RCC 7860 (cell line): ENCODE measurements at places on chromosomes 2 and 18.

DNA sequence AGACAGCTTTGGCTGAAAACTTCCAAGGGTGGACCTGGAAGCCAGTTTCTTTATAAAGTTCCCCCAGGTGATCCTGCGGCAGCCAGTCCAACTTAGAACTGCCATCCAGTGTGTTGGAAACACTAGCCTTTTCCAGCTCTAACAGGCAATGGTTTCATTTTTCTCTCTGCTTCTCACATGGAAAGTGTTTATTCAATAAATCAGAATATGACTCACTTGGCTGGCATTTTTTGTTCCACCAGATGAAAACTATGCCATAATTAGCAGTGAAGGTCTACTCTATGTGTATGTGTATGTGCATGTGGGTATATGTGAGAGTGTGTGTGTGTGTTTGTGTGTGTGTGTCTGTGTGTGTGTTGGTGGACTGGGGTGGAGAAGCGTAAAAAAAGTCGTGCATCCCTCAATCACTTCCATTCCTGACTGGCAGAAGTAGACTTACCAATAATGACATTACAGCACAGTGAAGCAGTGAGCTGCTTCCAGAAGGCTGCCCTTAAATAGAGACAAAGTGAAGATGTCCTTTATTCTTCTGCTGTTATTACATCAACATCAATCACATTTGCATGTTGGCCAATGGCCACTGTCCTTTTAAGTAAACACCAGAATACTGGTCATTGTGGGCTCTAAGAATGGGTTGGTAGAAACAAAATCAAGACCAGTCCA is 90.9 kb upstream of the SETBP1 start:
- peak; percentile 51 for DNase-seq

- DNase-seq: peak; percentile 47
These were observed 66.6 kb downstream of the PHLPP1 start for GRCh38 chr18:62781893-62782292.

- no peak for DNase-seq
These were observed 80.1 kb upstream of the NFATC1 start for GRCh38 chr18:79315596-79315995.

GRCh38 chr2:189599245-189599644 is 18.7 kb upstream of the SLC40A1 start:
- no peak for DNase-seq

GRCh38 chr2:219907011-219907365 is 279.6 kb downstream of the SLC4A3 start:
- DNase-seq: no peak

DNA sequence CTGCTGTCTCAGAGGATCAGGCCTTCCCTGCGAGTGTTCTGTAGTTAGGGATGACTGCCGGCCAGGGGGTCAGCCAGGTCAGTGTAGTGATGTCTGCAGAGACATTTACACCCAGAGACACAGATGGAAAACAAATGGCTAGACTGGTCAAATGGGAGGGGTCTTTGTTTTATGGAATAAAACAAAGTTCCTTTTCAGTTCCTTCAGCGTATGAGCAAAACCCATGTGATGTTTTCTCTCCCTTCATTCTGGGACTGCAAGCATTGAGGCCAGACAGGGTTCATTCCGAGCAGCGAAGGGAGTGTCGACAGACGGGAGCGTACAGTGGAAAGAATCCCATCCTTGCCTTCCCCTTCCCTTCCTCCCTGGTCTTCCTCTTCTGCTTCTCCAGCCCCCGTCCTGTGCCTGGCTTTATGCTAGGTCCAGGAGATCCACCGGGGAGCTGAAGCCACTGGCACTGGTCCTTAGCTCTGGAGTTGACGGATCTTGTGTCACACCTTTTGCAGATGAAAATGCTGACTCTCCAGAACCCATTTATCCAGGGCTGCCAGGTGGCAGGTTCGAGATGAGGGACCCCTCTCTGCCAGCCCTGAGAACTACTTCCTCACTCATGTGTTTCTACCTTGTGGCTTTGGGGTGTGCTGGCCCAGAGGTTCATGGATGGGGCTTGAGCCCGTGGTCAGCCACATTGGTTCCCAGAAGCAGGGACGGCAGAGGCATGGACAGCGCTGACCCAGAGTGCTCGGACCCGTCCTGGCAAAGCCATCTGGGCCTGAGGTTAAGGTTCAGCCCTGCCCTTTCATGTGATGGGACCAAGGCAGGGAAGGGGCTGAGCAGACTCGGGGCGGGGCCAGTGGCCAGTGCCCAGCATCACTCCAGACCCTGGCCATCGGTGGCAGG is 24.2 kb downstream of the ITGB1BP1 start:
- no peak for DNase-seq

DNA sequence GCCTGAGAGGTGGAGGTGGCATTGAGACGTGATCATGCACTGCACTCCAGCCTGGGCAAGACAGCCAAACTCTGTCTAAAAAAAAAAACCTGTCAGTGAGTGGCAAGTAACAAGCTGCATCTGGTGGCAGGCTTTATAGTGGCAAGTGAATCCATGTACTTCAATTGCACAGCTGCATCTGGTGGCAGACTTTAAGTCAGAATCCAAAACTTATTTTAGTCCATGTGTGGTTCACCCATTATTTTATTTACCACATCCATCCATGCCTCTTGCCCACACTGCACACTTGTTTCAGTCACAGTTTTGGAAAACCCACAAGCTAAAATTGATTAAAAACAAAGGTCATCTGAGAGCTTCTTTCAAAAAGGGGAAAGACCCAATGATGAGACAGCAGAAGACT is 1636.4 kb upstream of the NXPH2 start:
- no peak for DNase-seq

DNA sequence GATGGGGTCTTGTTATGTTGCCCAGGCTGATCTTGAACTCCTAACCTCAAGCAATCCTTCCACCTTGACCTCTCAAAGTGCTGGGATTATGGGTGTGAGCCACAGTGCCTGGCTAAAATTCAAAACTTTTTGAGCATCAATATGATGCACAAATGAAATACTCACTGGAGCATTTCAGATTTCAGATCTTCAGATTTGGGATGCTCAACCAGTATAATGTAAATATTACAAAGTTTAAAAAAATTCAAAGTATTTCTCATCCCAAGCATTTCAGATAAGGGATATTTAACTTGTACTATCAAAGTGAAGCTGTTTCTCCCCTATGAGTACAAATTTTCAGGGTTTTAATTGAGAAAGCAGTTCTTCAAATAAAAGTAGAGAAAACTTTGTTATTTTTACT is 164.1 kb upstream of the CCDC68 start:
- DNase-seq: no peak

DNA sequence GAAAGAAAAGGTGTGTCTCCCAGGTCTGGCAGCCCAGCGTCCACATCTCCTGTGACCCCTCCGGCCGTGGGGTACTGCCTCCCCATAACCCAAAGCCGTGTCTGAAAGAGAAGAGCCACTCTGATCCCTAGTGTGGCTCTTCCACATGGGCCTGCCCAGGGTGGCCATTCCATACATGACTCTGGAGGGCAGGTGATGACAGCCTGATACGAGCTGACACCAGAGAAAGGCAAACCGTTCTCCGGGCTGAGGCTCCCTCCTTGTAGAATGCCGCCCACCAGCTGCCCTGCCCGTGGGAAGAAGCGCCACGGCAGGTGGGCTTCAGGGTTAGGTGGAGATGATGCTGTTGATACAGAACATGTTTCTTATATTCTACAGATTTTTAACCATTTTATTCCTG is 451.6 kb upstream of the SALL3 start:
- DNase-seq: no peak

GRCh38 chr2:190970160-190970559 is 43.8 kb downstream of the STAT1 start:
- no peak for DNase-seq

DNA sequence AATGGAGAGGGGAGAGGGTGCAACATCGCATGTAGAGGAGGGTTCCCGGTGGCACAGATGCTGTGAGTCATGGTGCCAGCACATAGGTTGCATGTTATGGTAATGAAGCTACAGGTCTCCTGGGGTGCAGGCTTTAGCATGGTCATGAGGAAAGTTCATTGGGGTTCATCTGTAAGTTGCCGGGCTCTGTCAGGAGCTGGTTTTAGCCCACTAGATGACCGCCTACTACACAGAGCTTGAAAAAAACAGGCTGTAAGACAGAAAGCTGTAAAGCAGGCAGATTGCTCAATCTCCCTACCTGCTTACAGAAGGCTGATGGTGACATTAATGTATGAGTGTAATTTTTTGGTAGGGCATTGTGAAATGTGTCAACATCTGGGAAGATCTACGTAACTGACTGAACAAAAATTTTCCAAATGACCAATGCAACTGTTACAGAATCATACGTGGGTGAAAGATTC is 23.9 kb downstream of the DYSF start:
- no peak for DNase-seq

GRCh38 chr2:9169349-9170107 is 37.1 kb upstream of the ASAP2 start:
- DNase-seq: no peak

DNA sequence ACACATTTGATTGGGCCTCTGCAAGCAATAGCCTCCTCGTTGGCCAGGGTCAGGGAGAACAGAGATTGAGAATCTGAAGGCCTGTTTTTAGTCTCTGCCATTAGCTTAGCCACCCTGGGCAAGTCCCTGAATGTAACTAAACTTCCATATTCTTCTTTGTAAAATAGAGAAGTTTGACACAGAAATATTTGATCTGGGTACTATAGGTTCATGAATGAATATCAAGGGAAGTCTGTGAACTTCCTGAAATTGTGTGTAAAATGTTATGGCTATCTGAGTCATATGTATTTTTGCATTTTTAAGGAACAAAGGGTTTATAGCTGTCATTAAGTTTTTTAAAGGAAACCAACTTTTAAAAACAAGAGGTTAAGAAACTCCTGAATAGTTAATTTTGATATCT is 23.2 kb downstream of the RND3 start:
- no peak for DNase-seq

DNA sequence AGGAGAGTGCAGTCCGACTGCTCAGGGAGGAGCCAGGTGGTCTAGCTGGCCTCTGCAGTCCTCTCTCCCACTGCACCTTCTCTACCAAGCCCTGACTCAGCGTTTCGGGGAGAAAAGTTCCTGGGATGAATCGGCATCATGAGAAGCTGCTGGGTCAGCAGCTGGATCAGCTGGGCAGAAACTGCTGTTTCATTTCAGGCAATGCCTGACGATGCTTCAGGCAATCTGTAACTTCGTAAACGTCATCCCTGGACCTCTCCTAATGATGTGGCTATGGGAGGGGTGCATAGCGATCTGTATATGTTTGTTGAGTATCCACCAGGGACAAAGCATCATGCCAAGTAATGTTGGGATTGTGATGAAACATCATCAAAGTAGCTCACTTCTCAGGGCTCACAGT is 20.7 kb downstream of the LIPG start:
- DNase-seq: no peak

DNA sequence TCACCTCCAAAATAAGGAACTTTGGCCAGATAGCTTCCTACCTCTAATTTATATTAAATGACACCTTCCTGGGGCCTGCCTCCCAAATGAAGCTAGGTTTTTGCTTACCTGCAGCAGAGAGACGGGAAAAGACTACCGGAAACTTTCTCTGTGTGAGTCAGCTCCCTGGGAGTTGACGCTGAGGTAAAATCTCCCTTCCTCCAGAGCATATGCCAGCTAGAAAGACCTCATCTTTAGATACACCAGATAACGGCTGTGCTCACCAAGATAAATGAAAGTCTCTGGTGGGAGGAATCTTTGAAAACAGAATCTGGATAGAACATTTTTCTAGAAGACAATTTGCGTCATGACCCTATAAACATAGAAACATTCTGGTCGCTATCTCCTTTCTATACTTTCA is 99.7 kb upstream of the RFX8 start:
- DNase-seq: no peak

- peak; percentile 31 for DNase-seq
These were observed 245.7 kb downstream of the IKZF2 start for GRCh38 chr2:212905640-212906201.

GRCh38 chr2:221635949-221636348 is 63.8 kb upstream of the EPHA4 start:
- peak; percentile 28 for DNase-seq

DNA sequence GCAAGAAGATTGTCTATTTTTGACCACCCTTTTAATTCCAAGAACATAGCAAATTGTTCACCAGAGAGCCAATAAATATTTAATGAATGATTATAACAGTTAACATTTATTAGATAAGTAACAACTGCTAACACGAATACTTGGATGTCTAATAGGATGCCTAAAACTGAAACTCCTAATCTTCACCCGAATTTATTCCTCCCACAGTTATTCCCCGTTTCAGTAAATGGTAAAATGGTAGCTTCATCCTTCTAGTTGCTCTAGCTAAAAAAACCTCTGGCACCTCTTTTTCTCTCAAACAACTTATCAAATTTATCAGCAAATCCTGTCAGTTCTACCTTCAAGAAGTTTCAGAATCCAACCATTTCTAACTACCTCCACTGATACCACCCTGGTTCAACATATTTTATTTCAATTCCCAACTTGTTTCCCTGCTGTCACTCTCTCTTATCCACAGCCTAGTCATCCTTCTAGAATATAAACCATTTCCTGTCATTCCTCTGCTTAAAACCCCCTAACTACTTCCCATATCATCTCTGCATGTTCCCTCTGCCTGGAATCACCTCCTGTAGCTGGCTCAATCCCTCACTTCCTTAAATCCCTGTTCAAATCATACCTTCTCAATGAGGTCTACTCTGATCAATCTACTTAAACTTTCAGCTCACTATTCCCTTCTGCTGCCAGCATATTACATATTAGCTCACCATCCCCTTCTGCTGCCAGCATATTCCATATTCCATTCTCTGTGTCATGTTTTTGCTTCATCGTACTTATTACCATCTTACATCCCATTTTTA is 93.8 kb downstream of the ROCK2 start:
- DNase-seq: no peak

- no peak for DNase-seq
These were observed 11.4 kb downstream of the IL1F10 start for GRCh38 chr2:113079131-113079530.

DNA sequence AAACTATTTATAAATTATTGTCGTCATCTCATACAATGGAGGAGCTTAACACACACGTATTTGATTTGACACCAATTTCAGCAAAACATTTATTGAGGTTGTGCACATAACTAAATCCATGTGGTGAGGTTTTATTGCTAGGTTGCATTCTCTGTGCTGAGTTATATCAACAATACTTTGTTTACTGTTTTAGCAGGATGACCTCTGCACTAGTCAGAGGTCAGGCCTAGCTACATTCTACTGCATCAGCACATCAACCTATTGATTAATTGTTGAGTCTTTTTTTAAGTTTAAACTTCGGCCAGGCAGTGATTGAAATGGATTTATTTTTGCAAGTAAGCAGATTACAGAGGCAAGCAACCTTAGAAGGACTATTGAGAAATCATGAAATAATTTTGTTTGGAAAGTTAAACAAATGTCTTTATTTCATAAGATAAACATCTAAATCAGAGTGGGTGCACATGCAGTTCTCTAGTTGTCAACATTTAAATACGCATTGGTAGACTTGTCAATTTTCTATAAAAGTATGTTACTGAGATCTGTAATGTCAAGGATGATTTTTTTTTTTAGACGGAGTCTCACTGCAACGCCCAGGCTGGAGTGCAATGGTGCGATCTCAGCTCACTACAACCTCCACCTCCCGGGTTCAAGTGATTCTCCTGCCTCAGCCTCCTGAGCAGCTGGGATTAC is 75.2 kb upstream of the CD28 start:
- DNase-seq: no peak

GRCh38 chr18:58792086-58792485 is 72.6 kb upstream of the ZNF532 start:
- DNase-seq: no peak

- DNase-seq: no peak
These were observed 420.7 kb upstream of the SALL3 start for GRCh38 chr18:78558948-78559347.

- DNase-seq: peak; percentile 32
These were observed 124.2 kb downstream of the UBE2E3 start for GRCh38 chr2:181104512-181105115.

GRCh38 chr2:239164335-239164871 is 236.4 kb downstream of the HDAC4 start:
- no peak for DNase-seq

- DNase-seq: no peak
These were observed 212.2 kb downstream of the TRIB2 start for GRCh38 chr2:12928775-12929401.
